ENCODE measurements at places on chromosomes 7 and 10. TPM values are rescaled to one million over a fixed set of nuclear protein-coding genes. Genes with fewer than 3 reads are reported as not detected.

DEPP1 gene
- polyA plus RNA-seq: 25.4 TPM

TSPAN33 gene
- 7.8 TPM for polyA plus RNA-seq

RASSF4 gene
- polyA plus RNA-seq: 19.9 TPM

ZNF12 gene
- polyA plus RNA-seq: 36.5 TPM

FANK1 gene
- 6.2 TPM for polyA plus RNA-seq

GRCh38 chr7:46571996-46572395 is 650.9 kb upstream of the IGFBP3 start:
- no peak for DNase-seq

- DNase-seq: peak; percentile 66
These were observed 690 bp downstream of the SEPTIN7 start for GRCh38 chr7:35801392-35802101.

DNA sequence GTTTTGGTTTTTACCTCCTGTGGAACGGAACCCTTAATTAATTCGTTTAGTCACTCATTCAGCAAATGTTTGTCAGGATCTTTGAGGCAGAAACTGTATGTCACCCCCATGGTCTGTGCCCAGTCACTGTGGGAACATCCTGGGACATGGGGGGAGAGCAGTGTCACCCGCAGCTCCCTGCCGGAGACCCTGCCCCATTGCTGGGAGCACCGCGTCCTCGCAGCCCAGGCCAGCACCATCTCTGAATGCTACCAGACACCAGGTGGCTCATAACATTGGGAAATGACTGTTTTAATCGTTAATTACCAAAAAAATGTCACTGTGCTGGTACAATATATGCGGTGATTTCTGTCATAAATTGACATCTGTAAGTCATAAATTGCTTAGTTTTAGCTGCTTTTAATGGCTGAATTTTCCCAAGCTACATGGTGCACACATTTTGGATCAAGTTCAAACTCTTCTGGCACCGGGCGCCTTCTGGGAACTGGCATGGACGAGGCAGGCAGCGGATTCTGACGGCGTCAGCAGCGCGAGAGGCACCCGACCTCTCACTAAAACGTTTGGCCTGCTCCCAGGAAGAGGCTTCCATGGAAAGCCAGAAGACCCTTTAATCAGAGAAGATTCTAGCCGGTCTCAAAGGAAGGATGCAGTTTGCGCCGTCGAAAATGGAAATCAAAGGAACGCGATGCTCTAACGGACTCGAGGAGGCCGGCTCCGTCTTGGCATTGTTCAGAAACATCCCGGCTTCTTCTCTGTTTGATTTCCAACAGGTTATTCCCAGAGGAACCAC is 184.2 kb downstream of the ADARB2 start:
- no peak for DNase-seq

GRCh38 chr10:125521721-125522680 is 161.0 kb downstream of the TEX36 start:
- no peak for DNase-seq

- no peak for DNase-seq
These were observed 14.0 kb upstream of the SGCE start for GRCh38 chr7:94669773-94670495.

GRCh38 chr10:17256627-17257026 is 28.6 kb downstream of the VIM start:
- DNase-seq: no peak

DNA sequence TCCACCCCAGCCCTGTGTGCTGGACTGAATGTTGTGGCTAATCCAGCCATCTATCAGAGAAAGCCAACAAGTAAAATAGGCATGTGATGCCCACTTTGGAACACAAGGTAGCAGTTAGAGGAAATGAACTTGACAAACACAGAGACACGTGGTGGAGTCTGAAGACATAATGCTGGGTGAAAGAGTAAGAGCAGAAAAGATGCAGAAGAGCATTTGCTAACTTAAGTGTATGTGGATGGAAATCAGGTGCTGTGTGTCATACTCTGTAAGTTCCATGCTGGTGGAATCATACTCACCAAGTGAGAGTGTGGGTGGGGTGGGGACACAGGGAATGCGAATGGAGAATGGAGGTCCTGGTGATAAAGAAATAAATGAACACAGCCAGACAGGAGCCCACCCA is 22.8 kb downstream of the WDFY4 start:
- DNase-seq: no peak

- DNase-seq: no peak
These were observed 2.2 kb downstream of the FAM53B start for GRCh38 chr10:124741922-124742412.

GRCh38 chr10:126749015-126749655 is 78.6 kb upstream of the C10orf90 start:
- peak; percentile 48 for DNase-seq

- no peak for DNase-seq
These were observed 487.8 kb upstream of the TEX47 start for GRCh38 chr7:89283302-89283701.

GRCh38 chr10:44471410-44471809 is 86.5 kb upstream of the CXCL12 start:
- DNase-seq: no peak

GRCh38 chr10:106830006-106830405 is 334.5 kb downstream of the SORCS1 start:
- no peak for DNase-seq

DNA sequence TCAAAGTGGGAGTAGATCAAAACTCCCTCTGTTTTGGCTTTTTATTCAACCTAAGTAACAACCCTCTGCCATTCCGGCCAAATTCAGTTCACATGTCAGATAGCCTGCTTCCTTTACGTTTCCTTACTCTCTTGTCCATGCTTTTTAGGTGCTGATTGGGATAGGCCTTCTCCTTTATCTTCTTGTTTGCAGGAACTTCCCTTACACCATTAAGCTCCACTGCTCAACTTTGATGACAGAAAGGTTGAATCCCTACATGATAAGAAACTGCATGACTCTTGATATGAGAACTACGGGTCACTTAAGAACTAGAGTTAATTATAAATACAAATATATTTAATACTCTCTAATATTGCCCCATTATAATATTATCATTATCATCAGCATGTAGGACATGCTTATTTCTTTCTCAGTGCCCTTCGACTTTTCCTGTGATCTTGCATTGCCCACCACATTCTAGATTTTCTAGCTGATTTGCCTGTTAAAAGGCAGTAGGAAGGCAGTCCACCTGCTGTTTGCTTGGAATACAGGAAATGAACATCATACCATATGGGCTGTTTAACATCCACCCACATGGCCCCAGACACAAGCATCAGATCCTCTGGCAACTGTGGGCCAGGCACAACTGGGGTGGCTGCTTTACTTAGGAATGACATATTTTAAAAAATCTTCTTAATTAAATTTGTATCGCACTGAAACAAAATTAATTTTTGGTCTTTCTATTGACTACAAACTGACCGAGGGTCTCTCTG is 59.7 kb upstream of the CCDC6 start:
- DNase-seq: no peak

DNA sequence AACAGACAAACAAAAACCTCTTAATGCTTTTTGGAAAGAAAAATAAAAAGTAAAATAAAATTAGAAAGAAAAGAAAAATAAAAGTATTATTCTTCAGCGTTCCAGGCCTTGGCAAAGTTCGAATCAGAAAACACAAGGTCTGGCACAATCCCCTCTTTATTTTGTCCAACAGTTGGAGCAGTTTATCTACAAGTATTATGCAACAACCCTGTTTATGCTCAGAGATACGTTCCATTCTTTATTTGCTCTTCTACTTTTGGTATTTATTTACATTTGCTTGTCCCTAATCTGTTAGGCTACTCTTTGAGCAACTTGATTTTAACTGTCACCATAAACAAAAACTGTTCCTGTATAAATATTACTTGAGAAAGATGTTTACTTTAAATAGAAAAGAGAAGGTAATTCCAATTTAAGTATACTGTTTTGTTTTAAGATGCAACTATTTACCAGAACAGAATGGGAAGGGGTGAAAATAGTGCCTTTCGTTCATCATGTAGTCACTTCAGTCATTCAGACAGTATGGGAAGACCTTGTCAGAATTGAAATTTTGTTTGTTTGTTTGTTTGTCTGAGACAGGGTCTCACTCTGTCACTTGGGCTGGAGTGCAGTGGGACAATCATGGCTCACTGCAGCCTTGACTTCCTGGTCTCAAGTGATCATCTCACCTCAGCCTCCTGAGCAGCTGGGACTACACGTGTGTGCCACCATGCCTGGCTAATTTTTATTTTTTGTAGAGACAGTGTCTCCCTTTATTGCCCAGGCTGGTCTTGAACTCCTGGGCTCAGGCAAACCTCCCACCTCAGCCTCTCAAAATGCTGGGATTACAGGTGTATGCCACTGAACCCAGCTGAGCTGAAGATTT is 5.7 kb downstream of the PDK4 start:
- peak; percentile 38 for DNase-seq

DNA sequence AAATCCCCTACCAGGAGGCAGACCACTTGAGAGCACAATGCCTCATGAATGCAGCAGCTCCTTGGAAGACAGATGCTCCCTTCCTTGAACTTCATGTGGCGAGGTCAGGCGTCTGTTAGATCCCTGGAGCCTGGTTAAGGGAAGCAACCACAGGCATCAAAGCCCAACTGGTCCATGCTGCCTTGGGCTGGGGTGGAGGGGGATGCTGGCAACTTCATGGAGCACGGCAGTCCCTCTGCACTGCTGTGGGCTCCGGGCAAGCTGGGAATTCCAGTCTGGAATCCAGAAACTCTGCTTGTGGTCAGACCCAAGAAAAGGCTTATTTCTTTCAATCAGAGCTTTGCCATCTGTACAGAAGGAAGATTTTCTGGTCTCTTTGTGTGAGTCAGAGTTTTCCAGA is 130.4 kb downstream of the PFKFB3 start:
- DNase-seq: no peak

- no peak for DNase-seq
These were observed 17.4 kb downstream of the KIF5B start for GRCh38 chr10:32038777-32039176.

GRCh38 chr10:266974-267425 is 131.7 kb downstream of the ZMYND11 start:
- no peak for DNase-seq

GRCh38 chr10:87878664-87879459 is 15.4 kb downstream of the PTEN start:
- no peak for DNase-seq

GRCh38 chr7:71171476-71171875 is 39.5 kb downstream of the GALNT17 start:
- DNase-seq: peak; percentile 12

DNA sequence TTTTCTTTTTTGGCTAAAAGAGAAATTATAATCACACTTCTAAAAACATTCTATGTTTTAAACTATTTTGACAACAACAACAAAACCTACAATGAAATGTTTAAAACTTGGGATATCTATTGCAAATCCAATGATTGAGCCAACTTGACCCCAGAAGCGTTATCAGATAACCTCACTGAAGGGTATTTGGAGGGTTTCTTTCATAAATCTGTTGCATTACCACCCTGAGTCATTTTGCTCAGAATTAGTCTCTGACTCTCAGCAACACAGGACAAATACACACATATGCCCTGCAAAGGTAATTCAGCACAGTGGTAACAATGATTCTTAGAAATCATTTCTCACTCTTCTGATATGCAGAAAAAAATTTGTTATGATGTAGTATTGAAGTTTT is 2.3 kb upstream of the COL1A2 start:
- no peak for DNase-seq

GRCh38 chr7:130277763-130278643 is 11.3 kb downstream of the CPA2 start:
- peak; percentile 70 for DNase-seq
